Activated CD8-positive, alpha-beta T cell treated with anti-CD3 and anti-CD28 coated beads, Interleukin-2, amount 10 ng/mL, durations not matched to agents 7 days and 5 days (primary cell): ENCODE measurements at places on chromosomes 1 and 21. TPM values are rescaled to one million over a fixed set of nuclear protein-coding genes. Genes with fewer than 3 reads are reported as not detected.

Gene KRTAP21-2
- not detected for total RNA-seq

Gene EPHA10
- total RNA-seq = not detected

- DNase-seq = no peak
These were observed 23.7 kb downstream of the CLIC6 start for GRCh38 chr21:34692458-34693020.

DNA sequence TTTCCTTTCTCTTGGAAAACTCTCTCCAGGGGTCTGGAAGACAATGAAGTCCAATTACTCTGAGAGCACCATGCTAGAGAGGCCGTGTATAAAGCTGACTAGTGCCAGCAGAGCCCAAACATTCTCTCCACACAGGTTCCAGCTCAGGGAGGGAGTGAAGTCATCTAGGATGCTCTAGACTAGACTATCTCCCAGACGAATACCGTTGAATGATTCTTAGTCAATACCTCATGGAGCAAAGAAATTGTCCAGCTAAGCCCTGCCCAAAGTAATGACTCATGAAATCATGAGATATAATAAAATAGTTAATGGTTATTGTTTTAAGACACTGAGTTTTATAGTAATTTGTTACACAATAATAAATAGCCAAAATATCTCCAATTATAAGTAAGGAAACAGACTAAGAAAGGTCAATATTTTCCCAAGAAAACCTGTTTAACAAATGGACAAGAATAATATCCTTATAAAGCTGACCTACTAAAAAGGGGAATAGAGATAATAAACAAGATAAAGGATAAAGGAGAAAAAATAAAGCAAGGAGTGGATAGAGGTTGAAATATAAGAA, 163.9 kb upstream of the LRRC7 start:
- no peak for DNase-seq

GRCh38 chr1:231676487-231676886, 49.9 kb downstream of the DISC1 start:
- DNase-seq = no peak

Gene OR2G6
- total RNA-seq = not detected
